GF-D8 (cell line): ENCODE measurements at places on chromosomes 5 and 9.

DNA sequence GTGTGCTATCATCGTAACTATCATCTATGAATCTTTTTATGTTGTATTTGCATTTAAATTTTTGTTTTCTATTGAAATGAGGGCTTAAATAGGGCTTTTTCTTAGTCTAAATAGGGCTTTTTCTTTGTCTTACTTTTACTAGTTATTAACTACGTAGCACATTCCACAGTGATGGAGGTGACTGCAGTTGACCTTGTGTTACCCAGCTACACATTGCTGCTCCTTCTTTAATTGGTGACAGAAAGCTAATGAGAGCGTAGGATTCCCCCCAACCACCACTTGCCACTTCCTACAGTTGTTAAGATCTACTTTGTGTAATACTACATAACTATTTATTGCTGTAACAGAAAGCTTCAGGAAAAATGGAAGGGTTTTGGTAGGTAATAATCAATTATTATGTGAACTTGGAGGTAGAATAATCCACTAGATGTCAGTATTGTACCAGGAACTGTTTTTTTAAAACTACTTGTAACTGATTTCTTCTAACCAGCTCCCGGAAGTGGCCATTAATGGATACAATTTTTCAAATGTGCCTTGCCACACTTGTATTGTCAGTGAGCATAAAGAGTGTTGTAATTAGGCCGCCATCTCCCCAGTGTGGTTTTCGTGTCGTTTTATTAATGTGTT lies 18.0 kb downstream of the MTRR start:
- DNase-seq = no peak

- no peak for DNase-seq
Observed at GRCh38 chr5:28499766-28500290, 1461.4 kb upstream of the CDH9 start.

DNA sequence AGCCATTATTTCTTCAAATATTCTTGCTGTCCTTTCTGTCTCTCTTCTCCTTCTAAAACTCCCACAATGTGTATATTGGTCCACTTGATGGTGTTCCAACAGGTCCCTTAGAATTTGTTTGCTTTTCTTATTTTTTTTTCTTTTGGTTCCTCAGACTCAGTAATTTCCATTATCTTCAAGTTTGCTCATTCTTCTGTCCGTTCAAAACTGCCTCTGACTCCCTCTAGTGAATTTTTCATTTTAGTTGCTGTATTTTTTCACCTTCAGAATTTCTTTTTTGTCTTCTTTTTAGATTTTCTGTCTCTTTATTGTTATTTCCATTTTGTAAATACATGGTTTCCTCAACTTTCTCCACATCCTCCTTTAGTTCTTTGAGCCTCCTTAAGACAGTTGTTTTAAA lies 6.4 kb upstream of the SRP19 start:
- DNase-seq = no peak

DNA sequence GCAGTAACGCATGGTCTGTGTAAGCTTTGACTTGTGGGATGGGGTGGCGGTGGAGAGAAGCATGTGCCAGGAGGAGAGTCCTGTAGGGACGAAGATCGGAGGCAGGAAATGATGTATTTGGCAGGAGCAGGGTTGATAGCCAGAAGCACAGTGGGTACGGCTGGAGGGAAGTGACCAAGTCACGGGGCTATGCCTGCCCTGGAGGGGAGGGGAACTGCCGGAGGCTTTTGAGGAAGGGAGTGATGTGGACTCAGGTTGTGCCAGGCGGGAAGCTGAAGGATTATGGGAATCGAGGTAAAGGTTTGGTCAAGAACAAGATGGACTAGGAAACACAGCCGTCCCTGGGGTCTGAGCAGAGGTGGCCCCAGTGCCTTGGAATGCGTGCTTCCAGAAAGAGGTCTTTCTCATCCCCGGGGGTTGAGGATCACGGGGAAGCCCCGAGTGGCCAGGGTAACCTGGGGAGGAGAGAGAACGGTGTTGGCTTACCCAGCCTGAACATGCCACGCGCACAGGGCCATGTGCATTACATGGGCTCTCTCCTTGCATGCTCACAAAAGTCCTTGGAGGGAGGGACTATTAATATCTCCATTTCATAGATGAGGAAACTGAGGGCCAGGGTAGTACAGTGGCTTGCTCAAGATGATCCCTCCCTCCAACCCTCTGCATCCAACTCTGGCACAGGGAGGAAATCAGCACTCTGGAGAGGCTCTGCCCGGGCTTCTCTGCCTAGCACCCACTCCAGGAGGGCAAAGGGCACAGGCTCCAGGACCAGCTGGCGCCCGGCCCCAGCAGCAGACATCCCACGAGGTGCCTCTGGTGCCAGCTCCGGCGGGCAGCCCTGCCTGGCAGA lies 253.8 kb downstream of the PBX3 start:
- no peak for DNase-seq

DNA sequence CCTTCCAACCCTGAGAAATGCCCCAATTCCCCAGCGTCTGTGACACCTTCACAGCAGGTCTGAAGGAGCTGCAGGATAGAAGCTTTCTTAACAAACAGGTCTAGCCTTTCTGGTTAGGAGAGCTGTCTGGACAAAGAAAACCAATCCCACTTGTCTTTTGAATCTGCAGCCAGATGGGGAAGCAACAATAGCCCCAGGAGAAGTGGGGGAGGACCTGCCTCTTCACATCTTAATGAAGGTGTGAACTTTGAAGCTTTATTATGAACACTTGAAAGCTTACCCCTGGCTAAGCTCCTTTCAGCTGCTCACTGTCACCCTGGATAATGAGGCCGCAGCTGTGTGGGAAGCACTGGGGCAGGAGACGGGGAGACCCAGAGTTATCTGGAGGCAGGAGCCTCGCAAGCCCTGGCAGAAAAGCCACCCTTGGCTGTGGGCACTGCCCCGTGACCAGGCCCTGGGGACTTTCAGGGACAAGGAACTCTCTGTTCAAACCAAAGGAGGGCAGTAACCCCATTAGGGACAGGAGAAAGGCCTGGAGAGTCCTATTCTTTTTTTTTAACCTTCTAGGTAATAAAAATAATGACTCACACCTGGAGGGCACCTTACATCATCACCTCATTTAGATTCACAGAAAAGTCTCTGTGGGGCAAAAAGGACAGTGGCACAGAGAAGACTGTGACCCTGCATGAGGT lies 151.8 kb upstream of the RAD23B start:
- no peak for DNase-seq

GRCh38 chr5:14665949-14666348 lies 1.4 kb downstream of the OTULIN start:
- peak; percentile 4 for DNase-seq

GRCh38 chr5:91255396-91256141 lies 127.5 kb downstream of the ARRDC3 start:
- DNase-seq = no peak

GRCh38 chr9:136642439-136642921 lies 20.2 kb upstream of the EGFL7 start:
- DNase-seq = no peak

DNA sequence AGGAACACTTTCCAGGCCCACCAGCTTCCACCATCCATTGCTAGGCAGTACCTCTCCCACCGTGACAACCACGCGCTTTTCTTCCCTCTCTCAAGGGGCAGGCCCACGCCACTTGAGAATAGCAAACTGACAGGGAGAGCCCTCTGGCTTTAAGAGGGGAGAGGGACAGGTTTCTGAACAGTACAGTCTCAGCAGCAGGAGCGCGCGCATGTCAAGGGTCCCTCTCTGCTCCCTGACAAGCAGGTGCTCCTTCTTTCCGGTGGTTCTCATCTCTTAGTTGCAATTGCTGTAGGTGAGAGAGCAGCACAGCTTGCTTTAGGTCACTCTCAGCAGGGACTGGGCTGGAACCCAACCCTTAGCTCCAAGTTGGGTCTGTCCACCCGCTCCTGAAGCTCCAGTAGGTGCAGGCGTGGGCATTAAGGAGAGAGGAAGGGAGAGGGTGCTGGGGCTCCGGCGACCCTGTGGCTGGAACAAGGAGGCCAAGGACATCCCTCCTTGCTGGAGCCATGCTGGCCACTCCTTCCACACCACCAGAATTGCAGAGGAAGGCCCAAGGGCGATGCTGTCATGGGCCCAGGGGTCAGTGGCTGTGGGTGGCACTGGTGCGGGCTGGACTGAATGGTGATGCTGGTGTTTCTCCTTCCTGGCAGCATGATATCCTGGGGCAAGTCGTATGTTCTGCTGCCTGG lies 9.0 kb upstream of the PHF2 start:
- no peak for DNase-seq

- DNase-seq = no peak
Observed at GRCh38 chr5:108606185-108606584, 141.5 kb upstream of the FER start.

DNA sequence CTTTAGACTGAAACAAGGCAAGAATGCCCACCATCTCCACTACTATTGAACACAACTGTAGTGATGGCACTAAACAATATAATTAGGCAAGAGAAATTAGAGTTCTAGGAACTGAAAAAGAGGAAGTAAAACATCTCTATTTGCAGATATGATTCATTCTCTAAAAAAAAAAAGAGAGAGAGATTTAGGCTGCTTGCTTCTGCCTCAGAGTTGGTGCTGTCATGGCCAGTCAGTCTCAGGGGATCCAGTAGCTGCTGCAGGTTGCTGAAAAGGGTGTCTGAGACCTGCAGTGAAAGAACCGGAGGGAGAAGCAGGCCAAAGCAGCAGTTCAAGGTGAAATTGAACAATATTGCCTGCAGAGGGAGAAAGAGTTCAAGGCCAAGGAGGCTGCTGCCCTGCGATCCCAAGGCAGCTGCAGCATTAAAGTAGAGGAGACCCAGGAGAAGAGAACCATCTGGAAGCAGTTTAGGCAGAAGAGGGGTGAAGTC lies 72.5 kb downstream of the AP3B1 start:
- peak; percentile 37 for DNase-seq

DNA sequence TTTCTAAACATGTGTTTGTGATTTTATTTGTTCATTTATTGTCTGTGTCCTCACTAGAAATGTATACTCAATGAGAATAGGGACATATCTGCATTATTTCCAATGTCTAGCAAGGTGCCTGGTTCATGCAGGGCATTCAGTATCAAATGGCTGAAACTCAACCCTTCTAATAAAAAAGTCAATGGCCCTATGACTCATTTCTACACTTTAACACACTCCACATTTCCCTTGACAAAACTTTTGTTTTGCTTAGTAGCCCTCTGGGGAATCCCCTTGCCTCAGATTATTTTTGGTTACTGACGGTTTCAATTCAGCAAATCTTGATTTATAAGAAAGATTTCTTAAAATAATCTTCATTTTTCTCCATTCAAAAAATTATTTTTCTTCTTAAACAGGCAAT lies 206.0 kb upstream of the DMRTA1 start:
- no peak for DNase-seq

DNA sequence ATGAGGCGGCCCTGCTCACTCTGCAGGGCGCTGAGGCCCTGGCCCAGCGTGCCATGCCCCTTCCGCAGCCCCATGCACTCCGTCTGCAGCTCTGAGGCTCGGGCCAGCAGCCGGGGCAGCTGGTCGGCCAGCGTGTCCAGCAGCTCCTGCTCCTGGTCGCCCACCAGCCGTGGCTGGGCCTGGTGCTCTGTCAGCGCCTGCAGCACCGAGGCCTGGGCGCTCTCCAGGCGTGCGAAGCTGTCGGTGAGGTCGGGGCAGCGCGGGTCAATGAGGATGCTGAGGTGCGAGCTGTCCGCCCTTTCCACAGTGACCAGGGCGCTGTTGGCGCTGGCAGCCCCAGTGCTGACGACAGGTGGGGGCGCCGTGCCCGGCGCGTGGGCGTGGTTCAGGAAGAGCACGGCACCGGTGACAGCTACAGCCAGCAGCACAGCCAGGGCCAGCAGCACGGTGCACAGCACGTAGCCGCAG lies 9.4 kb downstream of the FIBCD1 start:
- no peak for DNase-seq

DNA sequence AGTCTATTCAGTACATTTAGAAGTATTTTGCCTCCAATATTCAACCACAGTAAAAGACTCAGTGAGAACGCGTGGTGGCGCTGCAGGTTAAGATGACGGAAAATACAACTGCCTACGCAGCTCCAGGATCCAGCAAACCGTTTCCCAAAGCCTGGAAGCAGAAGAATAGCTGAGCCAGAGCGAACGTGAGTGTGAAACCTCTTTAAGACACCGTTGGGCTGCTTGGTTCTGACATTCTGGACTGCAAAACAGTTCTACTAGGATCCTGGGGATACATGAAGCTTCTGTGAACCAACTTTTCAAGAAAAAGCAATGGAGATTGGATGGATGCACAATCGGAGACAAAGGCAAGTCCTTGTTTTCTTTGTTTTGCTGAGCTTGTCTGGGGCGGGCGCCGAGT lies at the start of gene PCDHB16:
PCDHB16 (plus strand) TSS at position 140 of the 400 bp plus-strand sequence; CDS start at position 313, 173 bp downstream.
- no peak for DNase-seq
